ENCODE measurements at places on chromosomes 5 and 9. TPM values are rescaled to one million over a fixed set of nuclear protein-coding genes. Genes with fewer than 3 reads are reported as not detected.

CTSV gene
- total RNA-seq: 2.5 TPM

ADGRV1 gene
- 31.9 TPM for total RNA-seq

CEMIP2 gene
- total RNA-seq: 103 TPM

NTNG2 gene
- total RNA-seq: 3.5 TPM

ADRA1B gene
- total RNA-seq: 0.32 TPM

CCDC152 gene
- total RNA-seq: 2.3 TPM

SLC34A3 gene
- total RNA-seq: 0.49 TPM

C9orf50 gene
- 1.0 TPM for total RNA-seq

PDZD2 gene
- 2.7 TPM for total RNA-seq

AMBP gene
- total RNA-seq: 1,366 TPM

DNA sequence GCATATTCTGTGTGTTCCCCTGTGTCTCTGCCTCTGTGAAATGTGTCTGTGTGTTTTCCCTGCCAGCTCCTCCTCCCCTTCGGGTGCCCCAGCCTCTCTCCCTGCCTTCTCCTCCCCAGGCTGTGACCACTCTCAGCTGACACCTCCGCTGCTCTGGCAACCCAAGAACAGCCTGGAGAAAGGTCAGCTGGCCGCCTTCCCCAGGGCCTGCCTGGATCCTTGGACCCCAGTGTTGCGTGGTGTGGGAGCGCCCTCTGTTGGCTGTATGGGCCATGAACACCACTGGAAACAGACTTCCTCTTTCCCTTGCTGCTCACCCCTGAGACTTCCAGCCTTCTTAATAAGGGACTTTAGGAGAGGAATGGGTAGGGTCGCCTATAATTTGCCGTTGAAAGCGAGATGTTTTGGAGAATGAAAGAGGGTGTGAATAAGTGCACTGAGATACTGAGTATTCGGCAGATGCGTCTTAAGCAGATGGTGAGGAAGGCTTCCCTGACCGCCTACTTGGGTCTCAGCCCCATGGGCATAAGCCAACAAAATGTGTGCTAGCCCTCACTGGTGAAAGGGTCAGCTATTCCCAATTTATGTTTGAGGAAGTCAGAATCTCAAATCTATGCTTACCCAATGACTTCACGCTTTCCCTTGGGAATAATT lies 114.9 kb upstream of the TRIM32 start:
- DNase-seq: peak; percentile 82

GRCh38 chr5:40960037-40960436 lies 50.7 kb downstream of the C7 start:
- no peak for DNase-seq

DNA sequence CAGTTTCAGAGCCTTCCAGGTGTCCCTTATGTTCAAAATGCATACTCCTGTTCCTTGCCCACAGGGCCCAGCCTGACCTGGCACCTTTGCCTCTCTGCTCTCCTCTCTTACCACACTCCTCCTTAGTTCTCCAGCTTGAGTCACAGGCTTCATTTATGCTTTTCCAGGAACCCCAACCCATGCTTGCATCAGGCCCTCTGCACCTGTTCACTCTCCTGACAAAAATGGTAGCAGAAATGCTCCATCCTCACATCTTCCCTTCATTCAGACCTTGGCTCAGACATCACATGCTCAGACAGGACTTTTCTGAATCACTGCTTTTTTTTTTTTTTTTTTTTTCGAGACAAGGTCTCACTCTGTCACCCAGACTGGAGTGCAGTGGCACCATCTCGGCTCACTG lies 15.1 kb upstream of the RNF145 start:
- no peak for DNase-seq

- DNase-seq: no peak
These were observed 839.3 kb upstream of the WWC1 start for GRCh38 chr5:167452136-167452535.

- no peak for DNase-seq
These were observed 251.5 kb upstream of the TNC start for GRCh38 chr9:115369322-115369957.

- DNase-seq: no peak
These were observed 8.0 kb downstream of the GRIA1 start for GRCh38 chr5:153498516-153498915.

- no peak for DNase-seq
These were observed 76.6 kb upstream of the ITGA1 start for GRCh38 chr5:52710972-52711596.

DNA sequence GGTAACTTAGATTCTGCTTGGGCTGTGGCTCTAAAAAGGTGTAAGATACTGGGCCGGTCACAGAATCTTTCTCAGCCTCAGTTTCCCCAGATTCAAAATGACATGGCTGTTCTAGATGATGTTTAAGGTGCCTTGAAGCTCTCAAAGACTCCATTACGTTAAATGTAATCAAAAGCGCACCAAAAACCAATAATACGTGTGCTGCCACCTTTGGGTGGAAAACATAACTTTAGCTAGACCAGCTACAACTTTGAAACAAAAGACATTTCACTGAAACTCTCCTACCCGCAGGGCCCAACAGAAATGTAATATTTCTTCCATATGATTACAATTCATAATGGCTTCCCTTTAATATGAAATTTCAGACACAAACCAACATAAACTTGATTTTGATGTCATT lies 35.0 kb upstream of the PCSK5 start:
- peak; percentile 24 for DNase-seq

DNA sequence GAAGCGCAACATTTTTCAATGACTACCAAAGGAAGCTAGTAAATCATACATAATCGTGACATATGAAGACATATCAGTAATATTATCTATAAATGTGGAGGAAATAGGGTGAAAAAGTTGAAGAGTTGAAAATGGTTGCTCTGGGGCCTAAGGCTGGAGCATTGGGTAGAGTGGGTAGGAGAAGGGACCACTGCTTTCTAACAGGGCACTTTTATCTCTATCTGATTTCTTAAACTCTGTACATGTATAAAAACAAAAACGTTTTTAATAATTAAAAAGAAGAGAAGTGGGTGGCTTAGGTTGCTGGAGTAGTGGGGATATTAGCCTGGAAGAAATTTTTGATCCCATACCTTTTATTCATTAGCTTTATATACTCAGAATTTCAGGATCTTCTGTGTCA lies 44.2 kb upstream of the ITGA1 start:
- DNase-seq: no peak

DNA sequence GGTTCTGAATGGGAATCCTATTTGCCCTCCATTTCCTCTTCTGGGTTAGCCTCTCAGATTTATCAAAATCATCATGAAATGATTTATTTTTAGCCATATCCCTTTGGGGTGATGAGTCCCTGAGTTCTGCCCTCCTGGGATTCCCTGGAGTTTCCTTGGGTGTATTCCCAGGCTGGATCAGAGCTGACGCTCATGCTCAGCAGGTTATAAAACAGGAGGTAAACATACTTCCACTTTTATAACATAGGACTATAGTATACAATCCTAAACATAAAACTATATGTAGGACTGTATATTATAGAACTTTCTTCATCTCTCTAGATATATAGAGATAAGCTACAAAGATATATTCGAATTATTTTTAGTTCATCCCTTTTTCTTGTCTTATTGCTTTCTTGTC lies 4.4 kb upstream of the PRRX2 start:
- no peak for DNase-seq

DNA sequence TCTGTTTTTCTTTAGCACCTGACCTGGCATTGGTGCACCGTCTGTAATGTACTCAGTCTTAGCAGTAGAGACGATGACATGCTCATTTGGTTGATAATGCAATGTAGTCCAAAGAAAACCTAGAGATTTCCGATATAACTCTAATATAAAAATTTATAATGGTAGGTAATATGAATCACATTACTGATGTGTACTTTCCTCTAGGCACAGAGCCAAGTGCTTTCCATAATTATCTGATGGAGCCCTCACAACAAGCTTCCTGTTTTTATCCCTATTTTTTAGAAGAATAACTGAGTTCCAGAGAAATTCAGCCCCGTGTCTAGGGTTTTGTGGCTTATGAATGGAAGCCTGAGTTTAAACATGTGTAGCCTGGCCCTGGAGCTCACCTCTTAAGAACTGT lies 53.7 kb downstream of the KDM4C start:
- DNase-seq: no peak

- no peak for DNase-seq
These were observed 48.4 kb upstream of the AFAP1L1 start for GRCh38 chr5:149223081-149223848.

DNA sequence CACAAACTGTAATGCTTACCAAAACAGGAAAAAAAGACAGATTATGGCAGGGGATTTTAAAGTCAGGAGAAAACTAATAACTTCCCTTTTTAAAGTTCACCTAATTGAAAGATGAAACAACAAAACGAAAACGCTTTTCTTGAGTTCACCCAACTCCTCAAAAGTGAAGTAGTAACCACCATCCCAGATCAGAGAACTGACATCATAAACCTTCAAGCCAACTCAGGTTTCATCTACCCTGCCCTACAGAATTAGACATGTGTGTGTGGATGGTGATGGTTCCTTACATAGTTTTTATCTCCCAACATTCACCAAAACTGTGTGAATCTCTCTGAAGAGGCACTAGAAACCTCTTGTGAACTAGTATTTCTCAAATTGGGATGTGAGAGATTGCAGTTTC lies 195.2 kb upstream of the PTGER4 start:
- DNase-seq: no peak

DNA sequence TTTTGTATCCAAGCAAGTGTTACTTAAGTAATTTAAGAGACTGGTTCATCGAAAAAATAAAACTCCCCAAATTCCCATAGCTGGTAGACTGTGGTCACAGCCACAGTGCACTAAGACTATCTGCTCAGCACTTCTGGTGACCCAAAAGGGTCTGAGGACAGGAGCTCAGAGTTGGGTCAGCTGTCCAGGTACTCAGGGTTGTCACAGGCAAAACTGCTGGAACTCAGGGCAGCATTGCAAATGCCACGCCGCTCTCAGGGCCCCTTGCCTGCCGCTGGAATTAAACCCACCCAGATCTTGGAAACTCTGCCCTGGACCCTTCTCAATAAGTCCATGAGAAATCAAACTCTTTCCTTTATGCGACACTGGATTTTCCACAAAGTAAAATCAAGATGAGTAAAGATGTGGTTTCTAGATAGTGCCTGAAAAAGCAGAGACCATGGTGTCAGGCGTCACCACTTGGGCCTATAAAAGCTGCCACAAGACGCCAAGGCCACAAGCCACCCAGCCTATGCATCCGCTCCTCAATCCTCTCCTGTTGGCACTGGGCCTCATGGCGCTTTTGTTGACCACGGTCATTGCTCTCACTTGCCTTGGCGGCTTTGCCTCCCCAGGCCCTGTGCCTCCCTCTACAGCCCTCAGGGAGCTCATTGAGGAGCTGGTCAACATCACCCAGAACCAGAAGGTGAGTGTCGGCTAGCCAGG lies at the start of gene IL13:
IL13 (plus strand) TSS at position 498 of the 705 bp plus-strand sequence; CDS start at position 512, 14 bp downstream.
- DNase-seq: no peak

DNA sequence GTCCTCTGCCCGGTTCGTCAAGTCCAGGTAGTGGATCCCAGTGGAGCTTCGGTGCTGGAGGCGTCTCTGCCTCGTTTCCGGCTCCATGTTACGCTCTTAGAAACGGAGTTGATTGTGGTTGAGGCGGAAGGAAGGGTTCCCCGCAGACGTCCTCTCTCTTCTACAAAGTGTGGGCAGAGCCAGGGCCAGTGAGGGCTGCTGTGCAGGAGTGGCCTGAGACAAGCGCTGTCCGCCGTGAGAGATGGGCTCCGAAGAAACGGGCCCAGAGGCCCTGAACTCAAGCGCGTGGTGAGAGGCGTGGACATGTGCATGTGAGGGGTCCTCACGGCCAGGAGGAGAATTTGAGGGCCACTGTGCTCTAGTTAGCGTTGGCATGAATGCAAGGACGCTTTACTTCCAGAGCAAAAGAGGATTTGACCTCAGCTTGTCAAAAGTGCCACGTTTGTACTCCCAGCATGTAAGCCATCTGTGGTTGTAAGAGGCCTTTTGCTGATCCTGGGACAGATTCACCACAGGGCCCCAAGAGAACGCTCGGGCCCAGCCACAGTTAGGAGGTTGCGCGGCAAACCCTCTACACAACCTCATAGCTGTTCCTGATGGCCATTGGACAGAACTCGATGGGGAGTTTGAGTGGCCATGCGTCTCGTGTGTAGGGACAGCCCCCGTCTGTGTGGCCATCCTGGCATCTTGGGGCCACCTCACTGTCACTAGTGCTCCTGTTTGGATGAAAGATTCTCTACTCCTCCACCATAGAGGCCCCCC lies 10.2 kb downstream of the MAN1B1 start:
- no peak for DNase-seq

GRCh38 chr5:103896593-103896992 lies 334.0 kb upstream of the NUDT12 start:
- no peak for DNase-seq
